ENCODE measurements at places on chromosomes 5 and 9.
A peak's percentile ranks its signal among the peaks of the same experiment; 100 is the strongest.

- no peak for DNase-seq
Measured at GRCh38 chr9:13360188-13360587, 80.7 kb upstream of the MPDZ start.

- peak; percentile 35 for DNase-seq
Measured at GRCh38 chr9:98971168-98971914, 27.6 kb downstream of the COL15A1 start.

DNA sequence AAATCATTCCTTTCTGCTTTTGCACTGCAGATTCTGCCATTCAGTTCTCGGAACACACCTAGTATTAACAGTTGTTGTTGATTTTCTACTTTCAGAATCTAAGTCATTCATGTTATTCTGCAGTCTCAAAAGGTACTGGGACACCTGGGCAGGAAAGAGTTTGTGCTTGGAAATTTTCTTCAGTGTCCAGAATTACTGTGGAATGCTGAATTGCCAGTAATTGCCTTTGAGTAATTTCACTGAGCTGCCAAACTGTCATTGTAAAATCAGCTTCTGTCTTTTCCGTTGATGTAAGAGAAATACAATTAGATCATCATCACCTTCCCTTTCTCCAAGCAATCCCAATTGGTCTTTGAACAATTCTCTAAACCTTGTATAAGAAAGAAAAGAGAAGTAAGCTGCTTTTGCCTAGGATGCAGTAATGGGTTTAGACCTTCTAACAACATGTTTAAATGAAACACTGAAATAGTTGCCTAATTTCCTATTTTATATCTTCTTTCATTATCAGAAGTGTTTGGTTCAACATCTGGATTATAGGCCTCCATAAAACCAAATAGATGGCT is 75.7 kb upstream of the TGFBR1 start:
- DNase-seq: no peak

- DNase-seq: no peak
Measured at GRCh38 chr9:706073-706472, 135.4 kb upstream of the DMRT1 start.

GRCh38 chr5:119357808-119358529 is 2.1 kb downstream of the TNFAIP8 start:
- DNase-seq: no peak

DNA sequence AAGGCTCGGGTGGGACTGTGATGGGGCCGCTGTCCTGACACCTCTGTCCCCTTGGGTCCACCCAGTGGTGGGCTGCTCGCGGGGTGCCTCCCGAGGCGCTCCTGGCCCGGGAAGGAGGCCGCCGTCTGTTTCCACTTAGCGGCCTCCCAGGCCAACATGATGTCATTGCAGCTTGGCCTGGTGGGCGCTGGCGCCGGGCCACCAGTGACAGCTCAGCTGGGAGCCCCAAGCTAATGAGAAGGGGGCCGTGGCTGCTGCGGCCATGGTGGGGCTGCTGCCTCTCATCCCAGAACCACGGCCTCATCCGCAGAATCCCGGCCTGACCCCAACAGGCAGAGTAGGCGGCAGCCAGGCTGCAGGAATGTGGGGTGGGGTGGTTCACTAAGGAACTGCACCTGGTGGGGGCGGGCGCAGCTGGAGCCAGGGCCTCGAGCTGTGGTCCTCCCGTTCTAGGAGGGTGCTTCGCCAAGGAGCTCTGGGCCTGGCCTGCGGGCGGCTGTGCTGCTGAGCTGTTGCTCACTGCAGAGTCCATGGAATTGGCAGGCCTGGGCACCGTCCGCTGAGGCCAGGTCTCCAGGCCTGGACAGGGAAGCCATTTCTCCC is 123.5 kb upstream of the COL5A1 start:
- DNase-seq: no peak

- DNase-seq: no peak
Measured at GRCh38 chr5:135458356-135458755, 6.2 kb upstream of the TIFAB start.

GRCh38 chr9:19583890-19584289 is 175.1 kb downstream of the ACER2 start:
- DNase-seq: no peak

DNA sequence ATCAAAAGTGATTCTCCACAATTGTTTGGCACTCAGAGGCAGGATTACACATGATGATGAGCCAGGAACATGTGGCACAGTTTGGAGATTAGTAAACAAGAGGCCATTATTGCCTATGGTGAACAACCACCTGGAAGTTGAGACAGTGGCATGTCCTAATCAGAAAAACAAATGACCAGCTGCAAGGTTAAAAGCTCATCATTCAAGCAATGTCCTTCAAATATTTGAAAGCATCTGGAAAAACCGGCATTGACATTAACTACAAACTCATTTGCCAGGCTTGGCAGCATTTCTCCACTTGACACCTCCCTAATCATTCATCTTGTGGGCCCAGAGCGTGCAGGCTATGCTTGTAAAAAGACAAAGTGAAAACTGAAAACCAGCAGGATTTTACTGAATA is 80.6 kb upstream of the MEGF10 start:
- DNase-seq: no peak

- no peak for DNase-seq
Measured at GRCh38 chr5:32460702-32461101, 16.2 kb upstream of the ZFR start.

GRCh38 chr5:150789943-150790611 is 11.5 kb downstream of the SMIM3 start:
- DNase-seq: no peak

DNA sequence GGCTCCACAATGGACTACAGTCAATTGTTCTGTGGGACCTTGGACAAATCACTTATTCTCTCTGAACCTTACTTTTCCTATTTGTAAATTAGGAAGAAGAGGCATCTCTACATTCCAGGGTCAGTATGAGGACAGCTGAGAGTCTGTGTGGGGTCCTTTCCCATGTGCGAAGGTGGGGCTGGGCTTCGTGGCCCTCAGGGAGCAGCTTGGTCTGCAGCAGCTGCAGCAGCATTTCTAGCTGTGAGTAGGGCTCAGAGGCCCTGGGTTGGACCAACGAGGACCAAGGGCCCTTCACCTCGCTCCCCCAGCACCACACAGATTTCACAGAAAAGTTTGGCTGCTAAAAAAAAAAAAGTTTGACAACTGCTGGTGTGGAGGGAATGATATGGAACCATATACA is 9.4 kb upstream of the DDX41 start:
- no peak for DNase-seq

- no peak for DNase-seq
Measured at GRCh38 chr5:124602925-124603650, 143.4 kb downstream of the ZNF608 start.

GRCh38 chr5:39428640-39429039 is 3.9 kb upstream of the DAB2 start:
- no peak for DNase-seq

GRCh38 chr9:37184905-37185867 is 64.8 kb downstream of the ZCCHC7 start:
- no peak for DNase-seq

DNA sequence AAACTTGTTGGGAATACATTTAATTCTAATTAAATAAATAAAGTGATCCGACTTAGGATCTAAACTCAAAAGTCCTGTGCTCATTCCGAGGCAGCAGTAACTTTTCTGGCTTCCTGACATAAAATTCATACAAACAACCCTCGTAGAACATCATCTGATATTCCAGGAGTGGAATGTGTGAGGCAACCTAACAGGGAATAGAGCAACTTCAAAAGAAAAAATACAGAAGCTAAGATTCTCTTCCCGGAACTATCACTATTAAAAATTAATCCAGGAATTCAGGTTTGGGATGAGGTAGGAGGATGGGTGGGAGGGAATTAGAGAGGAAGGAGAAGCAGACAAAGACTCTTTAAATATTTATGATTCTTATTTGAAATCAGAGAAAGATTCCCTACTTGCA is 32.9 kb upstream of the TRIO start:
- DNase-seq: no peak

- no peak for DNase-seq
Measured at GRCh38 chr5:178514851-178515418, 75.3 kb downstream of the COL23A1 start.

DNA sequence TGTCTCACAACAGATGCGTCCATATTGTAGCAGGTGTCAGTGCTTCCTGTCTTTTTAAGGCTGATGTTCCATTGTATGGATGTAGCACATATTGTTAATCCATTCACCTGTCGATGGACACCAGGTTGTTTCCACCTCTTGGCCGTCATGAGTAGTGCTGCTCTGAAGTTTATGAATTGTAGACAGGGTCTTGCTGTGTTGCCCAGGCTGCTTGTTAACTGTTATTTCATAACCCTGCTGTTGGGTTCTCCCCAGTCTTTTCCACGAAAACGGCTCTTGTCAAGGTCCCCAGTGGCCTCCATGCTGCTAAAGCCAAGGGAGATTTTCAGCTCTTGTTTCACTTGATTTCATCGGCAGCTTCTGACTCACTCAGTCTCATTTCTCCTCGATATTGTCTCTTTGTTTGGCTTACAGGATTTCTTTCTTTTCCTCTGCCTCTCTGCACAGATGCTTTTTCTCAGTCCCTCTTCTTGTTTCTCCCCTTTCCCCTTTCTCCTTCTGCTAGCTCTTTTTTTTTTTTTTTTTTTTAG is 12.1 kb upstream of the PSD2 start:
- no peak for DNase-seq

GRCh38 chr9:93549611-93550010 is 26.8 kb upstream of the PHF2 start:
- DNase-seq: no peak

DNA sequence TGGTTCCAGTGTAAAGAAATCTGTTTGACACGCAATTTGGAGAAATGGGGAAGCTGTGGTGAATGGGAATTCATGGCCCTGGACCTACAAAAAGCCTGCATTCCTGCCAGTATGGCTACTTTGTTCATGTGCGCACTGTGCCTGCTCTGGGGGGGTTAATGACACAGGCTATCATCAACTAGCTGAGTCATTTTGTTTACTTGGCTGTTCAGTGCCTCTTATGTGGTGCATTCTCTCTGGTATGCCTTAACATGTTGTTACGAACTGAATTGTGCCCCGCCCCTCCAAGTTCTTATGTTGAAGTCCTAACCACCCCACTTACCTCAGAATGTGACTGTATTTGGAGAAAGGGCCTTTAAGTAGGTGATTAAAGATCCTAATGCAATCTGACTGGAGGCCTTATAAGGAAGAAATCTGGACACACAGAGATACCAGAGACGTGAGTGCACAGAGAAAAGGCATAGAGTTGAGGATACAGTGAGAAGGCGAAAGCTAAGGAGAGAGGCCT is 20.4 kb upstream of the UBAP1 start:
- DNase-seq: no peak

DNA sequence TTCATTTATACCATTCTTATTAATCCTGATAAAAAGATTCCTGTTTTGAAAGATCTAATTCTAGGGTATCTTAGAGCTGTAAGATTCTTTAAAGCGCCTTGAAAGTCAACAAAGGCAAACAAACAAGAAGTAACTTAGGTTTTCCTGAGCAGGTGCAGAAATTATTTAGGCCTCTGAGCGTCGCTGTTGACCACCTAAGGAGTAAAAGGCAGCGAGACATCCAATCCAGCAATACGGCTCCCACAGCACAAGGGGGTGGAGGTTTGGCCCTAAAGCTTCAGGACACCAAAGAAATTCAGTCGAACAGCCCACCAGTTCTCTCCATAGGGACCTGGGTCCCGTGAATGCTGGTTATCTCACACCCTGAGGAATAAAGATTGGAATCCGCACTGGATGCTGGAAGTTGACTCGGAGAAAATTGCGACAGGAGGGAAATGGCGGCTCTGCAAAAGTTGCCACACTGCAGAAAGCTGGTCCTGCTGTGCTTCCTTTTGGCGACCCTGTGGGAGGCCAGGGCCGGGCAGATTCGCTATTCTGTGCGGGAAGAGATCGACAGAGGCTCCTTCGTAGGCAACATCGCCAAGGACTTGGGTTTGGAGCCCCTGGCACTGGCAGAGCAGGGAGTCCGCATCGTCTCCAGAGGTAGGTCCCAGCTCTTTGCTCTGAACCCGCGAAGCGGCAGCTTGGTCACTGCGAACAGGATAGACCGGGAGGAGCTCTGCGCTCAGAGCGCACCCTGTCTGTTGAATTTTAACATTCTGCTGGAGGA is at the start of gene PCDHGA2:
PCDHGA2 (plus strand) TSS at position 223 of the 769 bp plus-strand sequence.
- no peak for DNase-seq

DNA sequence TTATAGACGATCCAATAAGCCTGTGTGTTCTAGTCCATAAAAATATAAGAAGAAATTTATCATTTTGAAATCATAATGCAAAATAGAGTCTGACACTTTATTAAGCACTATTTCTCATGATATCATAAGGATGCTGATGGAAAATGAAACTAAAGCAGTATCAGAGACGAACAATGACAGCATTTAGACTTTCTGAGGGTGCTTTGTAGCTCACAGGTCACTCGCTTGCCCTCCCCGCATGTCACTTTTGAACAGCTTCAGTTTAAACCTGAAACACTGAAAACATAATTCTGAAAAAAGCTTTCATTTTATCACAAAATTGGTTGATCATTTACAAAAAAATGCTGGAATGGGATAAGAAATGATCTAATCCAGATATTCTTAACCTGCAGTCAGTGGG is 247.1 kb downstream of the EBF1 start:
- no peak for DNase-seq

DNA sequence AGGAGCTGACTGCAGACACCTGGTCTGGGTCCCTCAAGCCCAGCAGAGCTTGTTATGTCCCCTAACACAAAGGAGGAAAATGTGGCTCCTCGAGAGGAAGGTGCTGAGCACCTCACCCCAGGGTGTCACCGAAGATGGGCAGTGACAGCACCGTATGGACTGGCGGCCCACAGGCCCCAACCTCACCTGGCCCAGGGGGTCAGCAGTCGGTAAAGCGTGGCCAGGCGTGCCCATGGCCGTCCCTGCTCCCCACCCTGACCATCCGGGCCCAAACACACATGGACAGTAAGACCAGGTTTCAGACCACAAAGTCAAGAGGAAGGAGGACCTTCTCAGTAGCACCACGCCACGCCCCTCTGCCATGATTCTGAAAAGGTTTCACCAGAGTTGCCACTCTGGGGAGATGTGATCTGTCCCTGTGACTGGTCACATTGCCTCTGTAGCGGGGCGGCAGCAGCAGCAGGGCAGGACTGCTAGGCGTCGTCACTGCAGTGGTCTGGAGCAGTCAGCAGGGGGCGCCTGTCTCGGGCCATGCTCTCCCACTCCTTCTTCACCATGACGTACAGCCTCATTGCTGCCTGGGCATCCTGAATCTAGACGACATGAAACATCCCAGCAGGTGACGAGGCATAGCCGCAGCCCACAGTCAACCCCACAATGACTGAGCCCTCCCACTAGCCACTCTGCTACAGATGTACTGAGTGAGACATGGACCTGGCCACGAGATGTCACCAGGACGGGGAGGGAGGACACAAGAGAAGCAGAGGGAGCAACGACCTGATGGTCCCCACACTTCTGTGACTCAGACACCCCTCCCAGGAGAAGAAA is 11.1 kb downstream of the REXO4 start:
- DNase-seq: peak; percentile 63

- no peak for DNase-seq
Measured at GRCh38 chr5:115842089-115842935, 577 bp downstream of the AP3S1 start.

- no peak for DNase-seq
Measured at GRCh38 chr9:93869088-93869487, 86.1 kb downstream of the BARX1 start.
